Fibroblast of lung (primary cell): ENCODE measurements at places on chromosomes 3 and 15. TPM values are rescaled to one million over a fixed set of nuclear protein-coding genes. Genes with fewer than 3 reads are reported as not detected.

The CDC25A gene
- total RNA-seq: 1.0 and 1.3 TPM in 2 replicates

The RGMA gene
- 1.3 and 1.5 TPM in 2 replicates for total RNA-seq

The DNAJC17 gene
- 12.8 and 17.7 TPM in 2 replicates for total RNA-seq

The ZDHHC23 gene
- total RNA-seq: 0.77 and 1.5 TPM in 2 replicates

The LRRFIP2 gene
- 75.8 and 149 TPM in 2 replicates for total RNA-seq

The CEP19 gene
- total RNA-seq: 3.6 and 4.4 TPM in 2 replicates

The ACAD9 gene
- 26.5 and 41.6 TPM in 2 replicates for total RNA-seq

The PLA2G4F gene
- not detected in 2 replicates for total RNA-seq

The PLSCR2 gene
- total RNA-seq: 0.17 TPM in 1 of 2 replicates, not detected in the other

The CSNK1G1 gene
- 27.1 and 29.3 TPM in 2 replicates for total RNA-seq

The GPR27 gene
- total RNA-seq: under 0.01 TPM in 1 of 2 replicates, not detected in the other

The TEX55 gene
- total RNA-seq: not detected in 2 replicates

The TRIM42 gene
- total RNA-seq: not detected in 2 replicates

The NANOGP8 gene
- not detected in 2 replicates for total RNA-seq

The PRTG gene
- total RNA-seq: 2.1 and 4.0 TPM in 2 replicates

The LRRIQ4 gene
- total RNA-seq: under 0.01 TPM in 1 of 2 replicates, not detected in the other

The CP gene
- total RNA-seq: under 0.01 TPM in 1 of 2 replicates, not detected in the other

The ARPIN gene
- 13.2 and 13.9 TPM in 2 replicates for total RNA-seq

The CHRNA5 gene
- under 0.01 and 0.17 TPM in 2 replicates for total RNA-seq

The CCDC33 gene
- total RNA-seq: not detected in 2 replicates
